Spinal cord (tissue), 10 donors: ENCODE measurements at places on chromosomes 12 and 14. TPM values are rescaled to one million over a fixed set of nuclear protein-coding genes. Genes with fewer than 3 reads are reported as not detected.
A peak's percentile ranks its signal among the peaks of the same experiment; 100 is the strongest.

The KCNMB4 gene
- total RNA-seq = 14.0 TPM

The HOXC12 gene
- not detected for total RNA-seq

The GPRC5A gene
- 4.1 TPM for total RNA-seq

DNA sequence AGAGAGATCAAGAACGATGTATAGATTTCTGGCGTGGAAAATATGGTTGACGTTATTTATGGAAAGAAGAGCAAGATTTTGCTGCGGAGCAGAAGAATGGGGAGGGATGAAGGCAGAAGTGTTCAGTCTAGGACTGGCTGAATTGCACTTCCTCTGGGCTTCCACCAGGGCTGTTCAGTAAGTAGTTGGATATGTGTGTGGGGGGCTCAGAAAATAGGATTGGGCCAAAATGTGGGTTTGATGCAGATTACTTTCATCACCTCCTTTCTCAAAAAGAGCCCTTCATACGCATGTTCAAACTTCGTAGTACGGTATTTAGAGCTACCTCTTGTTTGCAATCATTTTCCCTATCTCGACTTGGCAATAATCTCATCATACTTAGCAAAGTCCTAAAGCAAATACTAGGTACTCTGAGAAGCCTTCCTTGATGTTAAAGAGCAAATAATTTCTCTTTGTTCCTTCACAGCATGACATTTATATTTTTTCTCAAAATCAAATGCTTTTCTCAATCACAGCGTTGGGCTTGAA is 349.4 kb downstream of the NELL2 start:
- H3K4me3 ChIP-seq = no peak overlapping the region
- H3K27ac ChIP-seq = no peak overlapping the region

DNA sequence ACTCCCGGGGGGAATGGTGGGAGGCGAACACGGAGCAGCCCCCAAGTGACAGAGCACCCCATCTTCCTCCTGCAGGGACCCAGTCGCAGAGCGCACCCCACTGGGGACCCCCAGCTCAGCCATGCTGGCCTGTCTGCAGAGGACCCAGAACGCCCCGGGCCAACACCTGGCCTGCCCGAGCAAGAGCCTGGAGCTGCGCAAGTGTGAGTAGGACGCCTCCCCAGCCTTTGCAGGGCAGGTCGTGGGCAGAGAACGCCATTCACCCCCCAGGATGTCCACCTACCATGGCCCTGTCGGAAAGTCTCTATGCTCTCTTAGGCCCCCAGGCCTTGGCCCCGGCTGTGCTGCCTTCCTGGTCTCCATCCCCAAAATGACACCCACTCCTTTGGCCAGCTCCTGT is 30.4 kb downstream of the FAM222A start:
- H3K27me3 ChIP-seq = no peaks in the 10 kb centered on the region

GRCh38 chr12:111086947-111087700 is 166.7 kb upstream of the MYL2 start:
- no peaks in the 10 kb centered on the region for H3K36me3 ChIP-seq
- H3K4me3 ChIP-seq = no peak overlapping the region
- H3K4me1 ChIP-seq = no peaks in the 10 kb centered on the region
- H3K27ac ChIP-seq = no peak overlapping the region

DNA sequence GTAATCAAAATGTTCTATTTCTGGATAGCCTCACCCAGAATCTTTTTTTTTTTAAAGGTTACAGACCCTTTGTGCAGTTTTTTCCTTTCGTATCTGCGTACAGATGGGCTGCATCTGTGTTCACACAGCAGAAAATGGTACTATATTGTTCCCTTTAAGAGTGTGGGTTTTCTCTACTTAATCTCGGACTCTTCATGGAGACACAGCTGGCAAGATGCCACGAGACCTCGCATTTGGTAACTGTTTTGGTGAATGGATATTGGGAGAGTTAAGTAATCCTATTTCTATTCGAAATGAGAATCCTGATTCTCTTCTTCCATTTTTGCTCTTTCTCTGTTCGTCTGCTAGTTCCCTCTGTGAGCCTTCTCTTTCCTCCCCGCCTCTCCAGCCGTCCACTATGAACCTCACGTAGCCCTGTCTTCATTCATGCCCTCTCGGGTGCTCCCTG is 85.7 kb downstream of the SAMD4A start:
- no peaks in the 10 kb centered on the region for H3K36me3 ChIP-seq
- no peaks in the 10 kb centered on the region for H3K27me3 ChIP-seq
- H3K4me1 ChIP-seq = no peaks in the 10 kb centered on the region
- H3K4me3 ChIP-seq = no peak overlapping the region

The SLC8A3 gene
- 39.9 TPM for total RNA-seq

The LRCOL1 gene
- total RNA-seq = 0.72 TPM

DNA sequence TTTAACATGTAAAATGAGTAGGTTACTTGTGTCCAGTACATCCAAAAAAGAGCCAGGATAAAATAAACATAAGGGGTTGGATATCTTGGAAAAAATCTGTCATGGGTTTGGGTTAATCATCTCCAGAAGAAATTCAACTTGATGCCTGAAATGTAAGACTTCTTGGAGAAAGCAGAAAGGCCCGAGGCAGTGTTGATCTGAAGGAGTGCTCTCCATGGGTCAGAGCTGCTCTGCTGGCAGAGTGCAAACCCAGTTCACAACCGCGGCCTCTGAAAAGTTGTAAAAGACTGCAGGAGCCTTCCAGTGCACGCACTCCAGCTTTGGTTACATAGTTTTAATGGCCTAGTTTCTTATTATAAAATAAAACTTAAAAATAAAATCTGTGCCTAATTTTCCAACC is 97.3 kb upstream of the ALX1 start:
- DNase-seq = no peak
- no peaks in the 10 kb centered on the region for H3K27me3 ChIP-seq
- no peak overlapping the region for H3K4me3 ChIP-seq
- no peaks in the 10 kb centered on the region for H3K36me3 ChIP-seq
- no peaks in the 10 kb centered on the region for H3K4me1 ChIP-seq

DNA sequence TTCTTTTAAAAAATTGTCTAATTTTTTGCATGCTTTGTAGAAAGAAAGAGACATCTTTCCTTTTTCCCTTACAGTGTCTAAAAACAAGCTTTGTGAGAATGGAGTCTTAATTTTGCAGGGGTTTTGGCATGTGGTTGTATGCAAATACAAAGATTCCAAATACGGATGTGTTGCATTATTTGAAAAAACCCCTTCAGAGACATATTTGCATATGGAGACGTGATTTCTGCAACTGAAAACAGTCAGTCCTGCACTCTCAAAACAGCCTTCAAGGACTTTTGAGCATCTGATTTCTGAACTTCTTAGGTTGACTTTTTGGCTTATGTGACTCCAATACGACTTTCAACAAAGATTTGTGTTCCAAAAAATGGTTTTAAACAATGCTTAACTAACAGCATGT is 7.8 kb downstream of the IRAK3 start:
- no peak overlapping the region for H3K4me3 ChIP-seq
- DNase-seq = no peak
- H3K4me1 ChIP-seq = no peaks in the 10 kb centered on the region
- H3K27me3 ChIP-seq = no peaks in the 10 kb centered on the region
- no peak overlapping the region for H3K27ac ChIP-seq
- H3K36me3 ChIP-seq = no peaks in the 10 kb centered on the region

DNA sequence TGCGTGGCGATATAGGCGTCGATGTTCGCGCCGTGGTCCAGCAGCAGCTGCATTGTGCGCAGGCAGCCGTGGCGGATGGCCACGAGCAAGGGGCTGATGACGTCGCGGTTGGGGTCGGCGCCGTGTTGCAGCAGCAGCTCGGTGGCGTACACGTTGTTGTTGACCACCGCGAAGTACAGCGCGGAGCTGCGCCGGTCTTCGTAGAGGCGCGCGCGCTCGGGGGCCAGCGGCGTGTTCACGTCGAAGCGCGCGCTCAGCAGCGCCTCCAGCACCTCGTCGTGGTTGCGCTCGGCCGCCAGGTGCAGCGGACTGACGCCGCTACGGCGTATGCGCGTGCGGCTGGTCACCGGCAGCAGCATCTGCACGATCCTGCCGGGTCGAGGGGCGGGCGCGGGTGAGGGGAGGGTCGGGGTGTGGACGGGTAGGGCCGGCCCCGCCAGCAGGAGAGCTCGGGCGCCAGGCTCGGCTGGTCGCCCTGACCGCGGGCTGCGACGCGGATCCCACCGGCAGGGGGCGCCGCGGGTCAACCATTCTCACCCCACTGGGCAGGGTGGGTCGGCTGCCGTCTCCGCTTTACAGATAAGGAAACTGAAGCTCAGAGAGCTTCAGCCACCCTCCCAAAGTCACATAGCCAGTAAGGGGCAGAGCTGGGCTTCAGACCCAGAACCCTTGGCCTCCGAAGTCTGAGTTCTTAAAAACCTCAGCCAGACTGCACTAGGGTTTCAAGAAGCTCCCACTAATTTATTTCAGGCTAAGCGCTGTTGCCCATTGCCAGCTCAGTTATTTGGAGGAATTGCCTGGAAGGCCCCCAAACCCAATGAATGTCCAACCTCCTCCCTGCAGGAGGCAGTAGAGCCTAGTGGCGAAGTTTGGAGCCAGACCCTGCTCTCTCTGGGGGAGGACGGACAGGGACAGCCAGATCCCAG is 12.4 kb downstream of the FAM181A start:
- H3K4me3 ChIP-seq = no peak overlapping the region
- no peak overlapping the region for H3K27ac ChIP-seq
- peak; percentile 76 for DNase-seq
- H3K27me3 ChIP-seq = peaks cover 16% of the 10 kb centered on the region
- peaks cover 42% of the 10 kb centered on the region for H3K4me1 ChIP-seq
- H3K36me3 ChIP-seq = no peaks in the 10 kb centered on the region

GRCh38 chr12:32535288-32535999 is 136.1 kb downstream of the FGD4 start:
- peak overlapping the region; percentile 19 for H3K4me3 ChIP-seq
- H3K27ac ChIP-seq = peak overlapping the region; percentile 71
- no peaks in the 10 kb centered on the region for H3K27me3 ChIP-seq
- no peaks in the 10 kb centered on the region for H3K36me3 ChIP-seq
- H3K4me1 ChIP-seq = peaks cover 7% of the 10 kb centered on the region

GRCh38 chr12:54139019-54139418 is 49.8 kb downstream of the SMUG1 start:
- peaks cover 3% of the 10 kb centered on the region for H3K27me3 ChIP-seq
- H3K4me1 ChIP-seq = peaks cover 30% of the 10 kb centered on the region
- peaks cover 7% of the 10 kb centered on the region for H3K36me3 ChIP-seq
- no peak overlapping the region for H3K27ac ChIP-seq
- no peak overlapping the region for H3K4me3 ChIP-seq

The MANSC1 gene
- total RNA-seq = 5.3 TPM

DNA sequence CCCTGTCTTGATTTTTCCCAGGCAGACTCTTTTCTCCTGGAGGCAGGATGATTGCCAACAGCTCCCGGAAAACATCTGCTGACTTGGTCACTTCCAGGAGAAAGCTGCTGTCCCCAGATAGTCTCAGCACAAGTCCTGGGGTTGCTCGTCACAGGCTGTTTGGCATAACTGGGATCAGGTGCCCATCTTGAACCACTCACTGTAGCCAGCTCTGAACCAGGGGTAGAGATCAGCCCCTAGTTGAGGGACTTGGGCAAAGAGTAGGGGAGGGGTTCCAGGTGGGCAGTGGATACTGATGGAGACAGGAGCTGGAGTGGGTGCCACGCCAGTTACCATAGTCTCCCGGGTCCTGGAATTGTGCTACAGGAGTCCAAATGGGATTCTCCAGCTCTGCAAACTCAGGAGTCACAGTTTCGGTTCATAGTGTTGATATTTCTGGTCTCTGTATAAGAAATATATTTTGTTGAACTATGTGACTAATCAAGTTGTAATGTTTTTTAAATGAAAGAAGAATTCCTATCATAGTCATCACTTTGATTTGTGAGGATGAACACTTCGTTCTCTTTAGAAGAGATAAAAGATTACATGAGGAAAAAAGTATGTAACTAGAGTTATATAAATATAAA is 1154.5 kb downstream of the AACS start:
- H3K27ac ChIP-seq = no peak overlapping the region
- no peak for DNase-seq
- H3K36me3 ChIP-seq = no peaks in the 10 kb centered on the region
- H3K27me3 ChIP-seq = no peaks in the 10 kb centered on the region

The LTB4R gene
- total RNA-seq = 2.7 TPM

The TMEM132C gene
- 25.0 TPM for total RNA-seq

DNA sequence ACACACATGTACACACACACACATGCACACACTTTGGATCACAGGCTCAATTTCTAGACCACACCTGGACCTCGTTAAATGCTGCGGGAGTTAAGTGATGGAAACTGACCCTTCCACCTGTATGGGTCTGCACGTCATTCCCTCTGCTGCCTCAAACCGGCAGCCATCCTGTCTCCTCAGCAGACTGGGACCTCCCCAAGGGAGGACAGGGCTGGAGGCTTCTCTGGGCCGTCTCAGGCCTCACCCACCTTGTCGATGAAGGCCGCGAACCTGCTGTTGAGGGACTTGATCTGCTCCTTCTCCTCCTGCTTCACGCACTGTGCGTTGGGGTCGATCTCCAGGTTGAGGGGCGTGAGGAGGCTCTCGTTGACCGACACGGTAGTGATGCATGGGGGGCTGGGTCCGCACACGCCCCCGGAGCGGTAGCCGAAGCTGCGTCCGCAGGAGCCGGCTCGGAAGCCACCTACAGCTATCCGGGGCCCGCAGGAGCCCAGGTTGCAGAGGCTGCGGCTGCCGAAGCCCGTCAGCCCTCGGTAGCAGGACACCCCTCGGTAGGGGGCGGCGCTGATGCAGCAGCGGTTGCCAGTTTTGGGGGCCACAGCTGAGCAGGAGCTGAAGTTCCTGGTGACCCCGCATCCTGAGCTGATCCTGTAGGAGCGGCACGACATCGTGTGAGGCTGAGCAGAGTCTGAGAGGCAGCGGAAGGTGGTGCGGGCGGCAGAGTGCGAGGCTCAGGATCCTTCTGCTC is at the start of gene KRT85:
Gene KRT85 (minus strand): TSS at position 744 of the 748 bp plus-strand sequence. CDS start 76 bp downstream, at position 668.
- no peak for DNase-seq
- H3K4me1 ChIP-seq = peaks cover 14% of the 10 kb centered on the region
- H3K27ac ChIP-seq = no peak within 1 kb of the TSS

DNA sequence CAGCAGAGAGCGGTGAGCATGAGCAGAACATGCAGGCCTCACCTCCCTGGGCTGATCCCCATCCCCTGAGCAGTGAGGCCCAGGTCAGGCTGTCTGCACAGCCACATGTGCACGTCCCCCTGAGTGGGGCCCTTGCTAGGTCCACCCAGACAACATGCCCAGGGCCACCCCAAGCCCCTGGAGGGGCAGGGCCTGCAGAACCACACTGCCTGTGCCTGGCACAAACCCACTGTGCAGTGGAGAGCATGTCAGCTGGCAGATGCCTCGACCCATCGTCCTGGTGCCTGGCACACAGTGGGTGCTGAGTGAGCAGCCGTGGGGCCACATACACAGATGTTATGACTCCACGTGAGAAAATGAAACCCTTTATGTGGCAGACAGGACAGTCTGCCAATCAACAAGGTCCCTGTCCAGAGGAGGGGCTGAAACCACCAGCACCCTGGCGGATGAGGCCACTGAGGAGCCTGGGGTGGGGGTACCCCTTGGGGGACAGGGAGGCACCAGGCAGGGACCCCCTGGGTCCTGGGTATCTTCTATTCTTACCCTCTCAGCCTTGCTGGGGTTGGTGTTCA is 8.3 kb downstream of the ANHX start:
- H3K27me3 ChIP-seq = no peaks in the 10 kb centered on the region
- no peaks in the 10 kb centered on the region for H3K4me1 ChIP-seq
- DNase-seq = no peak
- no peak overlapping the region for H3K27ac ChIP-seq
